ENCODE measurements at places on chromosomes 11 and 22.
A peak's percentile ranks its signal among the peaks of the same experiment; 100 is the strongest.

- no peak for DNase-seq
Observed at GRCh38 chr11:3184732-3185347, 19.7 kb upstream of the OSBPL5 start.

DNA sequence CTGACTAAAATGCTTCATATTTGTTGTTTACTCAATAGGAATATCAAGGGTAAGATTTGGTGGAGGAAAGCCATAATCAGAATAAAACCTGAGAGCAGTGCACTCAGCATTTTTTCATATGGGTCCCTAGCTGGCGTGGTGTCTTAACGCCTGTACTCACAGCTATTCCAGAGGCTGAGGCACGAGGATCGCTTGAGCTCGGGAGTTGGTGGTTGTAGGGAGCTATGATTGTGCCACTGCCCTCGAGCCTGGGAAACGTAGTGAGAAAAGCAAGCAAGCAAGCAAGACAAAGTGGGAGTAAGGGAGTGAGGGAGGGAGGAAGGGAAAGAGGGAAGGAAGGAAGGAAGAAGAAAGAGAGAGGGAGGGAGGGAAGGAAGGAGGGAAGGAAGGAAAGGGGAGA lies 242.5 kb downstream of the OR4C45 start:
- no peak for DNase-seq

DNA sequence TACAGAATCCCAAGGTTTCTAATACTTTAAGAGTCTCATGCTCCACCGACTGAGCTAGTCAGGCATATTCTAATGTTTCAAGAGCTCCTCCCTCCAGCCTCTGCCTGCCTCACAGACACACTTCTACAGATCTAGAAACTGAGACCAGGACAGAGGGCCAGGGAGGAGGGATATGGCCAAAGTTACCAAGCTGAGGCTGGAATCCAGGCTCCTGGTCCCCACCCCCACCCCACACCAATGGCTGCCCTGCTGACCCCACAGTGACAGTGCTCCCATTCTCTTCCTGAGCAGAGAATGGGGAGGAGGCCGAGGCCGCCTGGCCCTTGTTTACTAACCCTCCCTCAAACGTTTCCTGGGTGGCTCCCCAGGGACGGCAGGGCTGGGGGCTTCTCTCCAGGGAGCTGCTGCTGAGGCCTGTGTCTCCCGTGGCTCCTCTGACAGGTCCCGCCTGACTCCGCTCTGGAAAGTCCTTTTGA lies 2.2 kb downstream of the PLEKHB1 start:
- no peak for DNase-seq

- DNase-seq = no peak
Observed at GRCh38 chr22:34943830-34944229, 122.1 kb upstream of the ISX start.

DNA sequence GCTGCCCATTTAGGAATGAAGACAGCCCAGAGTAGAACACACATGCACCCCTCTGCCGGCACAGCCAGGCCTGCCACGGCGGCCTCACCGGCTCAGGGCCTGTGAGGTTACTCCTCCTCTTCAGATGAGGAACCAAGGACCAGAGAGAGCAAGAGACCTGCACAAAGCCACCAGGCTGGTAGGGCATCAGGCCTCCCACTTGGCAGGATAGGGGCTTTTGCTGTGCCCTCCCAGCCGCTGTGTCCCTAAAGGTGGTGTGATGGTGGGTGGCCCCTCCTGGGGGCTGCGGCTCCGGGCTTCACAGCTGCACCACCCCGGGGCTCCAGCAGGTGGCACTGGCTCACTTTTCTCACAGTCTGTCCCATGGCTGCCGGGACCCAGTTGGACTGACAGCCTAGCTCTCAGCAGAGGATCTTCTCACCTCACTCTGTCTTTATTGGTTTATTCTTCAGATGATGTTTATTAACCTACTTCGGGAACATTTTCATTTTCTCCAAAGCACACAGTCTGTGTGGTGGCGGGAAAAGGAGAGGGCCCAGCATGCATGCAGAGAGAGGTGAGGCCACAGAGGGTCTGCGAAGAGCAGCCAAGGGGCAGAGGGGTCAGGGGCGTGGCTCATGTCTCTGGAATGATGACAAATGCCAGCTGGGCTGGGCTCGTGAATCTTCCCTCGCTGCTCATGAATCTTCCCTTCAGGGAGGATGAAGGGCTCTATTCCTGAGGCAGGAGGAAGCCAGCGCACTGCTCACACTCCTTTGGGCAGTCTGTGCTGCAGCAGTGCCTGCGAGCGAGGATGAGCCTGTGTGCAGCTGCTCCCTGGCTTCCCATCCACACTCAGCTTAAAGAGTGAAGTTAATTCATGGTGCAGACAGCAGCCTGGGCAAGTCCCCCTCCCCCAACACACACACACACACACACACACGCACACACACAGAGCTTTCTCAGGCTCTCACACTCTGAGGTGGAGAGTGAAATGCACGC lies 101.1 kb upstream of the PITPNB start:
- peak; percentile 52 for DNase-seq

DNA sequence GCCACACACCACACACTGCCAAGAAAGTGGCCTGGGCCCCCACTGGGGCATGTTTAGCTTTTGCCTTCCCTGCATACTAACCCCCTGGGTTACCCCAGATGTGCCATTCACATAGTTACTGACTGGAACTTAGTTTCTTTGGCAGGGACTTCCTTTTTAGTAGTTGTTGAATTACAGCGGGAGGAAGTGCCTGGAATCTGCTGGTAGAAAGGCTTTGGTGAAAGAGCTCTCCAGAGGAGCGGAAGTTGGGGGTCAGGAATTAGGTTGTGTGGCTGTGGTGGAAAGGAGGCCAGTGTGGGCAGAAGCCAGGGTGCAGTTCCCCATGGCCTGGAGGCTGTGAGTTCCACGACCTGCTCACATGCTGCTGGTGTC lies 69.0 kb downstream of the MED15 start:
- no peak for DNase-seq

GRCh38 chr11:103680826-103681225 lies 355.6 kb upstream of the DDI1 start:
- DNase-seq = no peak

DNA sequence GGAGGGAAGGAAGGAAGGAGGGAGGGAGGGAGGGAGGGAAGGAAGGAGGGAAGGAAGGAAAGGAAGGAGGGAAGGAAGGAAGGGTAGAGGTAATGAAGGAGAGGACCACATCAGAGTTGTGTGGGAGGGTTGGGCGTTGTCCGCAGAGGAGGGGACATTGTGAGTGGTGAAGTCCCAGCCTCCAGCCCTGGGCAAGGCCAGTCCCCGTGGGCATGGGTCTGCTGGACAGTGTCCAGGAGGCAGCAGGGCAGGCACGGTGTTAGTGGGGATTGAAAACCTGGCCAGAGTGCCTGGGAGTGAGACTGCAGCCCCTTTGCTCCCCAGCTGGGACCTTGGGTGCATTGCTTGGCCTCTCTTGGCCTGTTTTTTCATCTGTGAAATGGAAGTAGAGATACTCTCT lies 1462.3 kb downstream of the BRD1 start:
- DNase-seq = no peak

DNA sequence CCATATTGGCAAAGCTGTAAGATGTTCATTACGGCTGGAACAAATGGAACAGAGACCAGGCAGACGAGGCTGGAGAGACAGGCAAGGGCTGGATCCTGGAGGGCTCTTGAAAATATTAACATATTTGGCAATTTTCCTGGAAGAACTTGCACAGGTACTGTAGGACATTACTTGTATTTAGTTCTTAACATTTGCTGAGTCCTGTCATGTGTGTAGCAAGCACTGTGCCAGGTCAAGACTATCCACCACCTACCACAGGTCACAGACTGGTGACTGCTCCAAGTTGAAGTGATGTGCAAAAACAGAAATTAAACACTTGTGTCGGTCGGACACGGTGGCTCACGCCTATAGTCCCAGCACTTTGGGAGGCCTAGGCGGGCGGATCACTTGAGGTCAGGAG lies 58.7 kb upstream of the TNRC6B start:
- DNase-seq = no peak

DNA sequence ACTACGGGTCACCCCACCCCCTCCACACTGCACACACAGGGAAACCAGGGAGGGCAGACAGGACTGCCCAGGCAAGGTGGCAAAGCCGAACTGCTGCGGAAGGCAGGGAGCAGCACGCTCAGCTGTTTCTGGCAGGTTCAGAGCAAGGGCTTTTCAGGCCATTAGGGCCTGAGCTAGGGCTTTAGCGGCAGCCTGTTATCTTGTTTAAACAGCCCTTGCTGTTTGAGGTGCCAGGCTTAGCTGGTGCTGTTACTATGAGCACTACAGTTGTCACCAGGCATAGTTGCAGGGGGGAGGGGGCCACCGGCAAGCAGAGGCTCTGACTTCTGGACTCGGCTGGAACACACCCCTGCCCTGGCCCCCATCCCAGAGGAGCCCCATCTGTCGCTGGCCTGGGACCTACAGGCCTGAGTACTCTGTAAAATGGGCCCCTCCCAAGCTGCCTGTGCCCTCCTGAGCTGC lies 34.9 kb downstream of the RSPH14 start:
- DNase-seq = no peak

DNA sequence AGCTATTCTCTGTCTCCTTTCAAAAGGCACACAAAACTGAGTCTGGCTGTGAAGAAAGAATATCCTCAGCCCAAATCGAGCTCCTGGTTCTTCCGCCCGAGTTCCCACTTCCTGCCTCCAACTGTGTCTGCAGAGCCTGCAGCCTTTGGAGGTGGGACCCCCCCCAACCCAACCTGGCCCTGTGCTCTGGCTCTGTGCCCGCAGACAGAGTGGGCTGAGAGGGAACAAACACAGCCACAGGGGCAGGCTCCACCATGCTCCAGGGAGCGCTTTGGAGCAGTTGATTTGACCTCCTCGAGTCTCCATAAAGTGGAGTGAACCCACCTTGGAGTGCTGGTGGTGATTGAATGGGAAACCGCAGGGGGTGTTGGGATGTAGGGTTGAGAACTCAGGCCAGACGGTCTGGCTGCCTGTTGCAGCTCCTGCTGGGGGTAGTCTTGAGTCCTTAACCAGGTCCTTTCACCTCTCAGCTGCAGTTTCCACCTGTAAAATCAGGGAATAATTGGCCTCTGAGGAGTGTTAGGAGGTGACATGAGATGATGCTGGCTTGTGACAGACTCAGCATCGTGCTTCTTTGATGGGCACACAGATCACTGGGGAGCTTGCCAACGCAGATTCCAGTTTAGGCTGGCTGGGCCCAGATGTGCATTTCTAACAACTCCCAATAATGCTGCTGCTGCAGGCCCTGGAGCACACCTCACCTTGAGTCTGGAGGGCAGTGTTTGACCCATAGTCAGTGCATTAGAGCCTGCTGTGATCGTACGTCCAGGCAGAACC lies 11.4 kb downstream of the DAGLA start:
- no peak for DNase-seq

GRCh38 chr11:115364896-115365295 lies 139.3 kb downstream of the CADM1 start:
- DNase-seq = no peak

- DNase-seq = no peak
Observed at GRCh38 chr11:9826390-9826789, 162.5 kb downstream of the SWAP70 start.

DNA sequence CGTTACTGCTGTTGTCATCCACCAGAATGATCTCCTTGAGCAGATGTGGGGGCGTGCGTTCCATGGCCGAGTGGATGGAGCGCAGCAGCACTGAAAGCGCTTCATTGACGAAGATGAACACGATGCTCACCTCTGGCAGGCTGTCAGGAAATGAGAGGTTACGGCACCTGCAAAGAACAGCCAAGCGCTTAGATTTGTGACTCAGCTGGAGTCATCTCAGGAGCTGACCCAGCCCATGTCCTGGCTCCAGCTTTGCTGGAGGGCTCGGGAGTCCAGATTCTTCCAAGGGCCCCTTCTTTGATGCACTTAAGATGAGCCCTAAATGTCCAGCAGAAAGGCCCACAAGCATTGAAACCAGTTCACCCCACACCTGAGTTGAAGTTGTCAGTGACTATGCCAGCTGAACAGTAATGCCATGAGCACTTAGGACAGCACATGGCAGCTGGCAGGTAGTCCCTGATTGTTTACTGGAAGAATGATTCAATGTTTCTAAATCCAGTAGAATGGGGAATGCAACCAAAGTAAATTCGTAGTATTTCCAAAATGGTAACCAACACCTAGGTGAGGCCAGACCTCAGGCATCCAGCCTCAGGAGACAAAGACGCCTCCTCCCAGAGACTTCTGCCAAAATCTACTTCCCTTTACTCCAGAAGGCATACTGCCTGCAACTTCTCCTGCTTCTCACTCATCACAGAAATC lies 79.7 kb upstream of the CSNK2A3 start:
- no peak for DNase-seq

GRCh38 chr11:65766535-65766934 lies 14.2 kb downstream of the AP5B1 start:
- no peak for DNase-seq

- peak; percentile 3 for DNase-seq
Observed at GRCh38 chr11:100575860-100576717, 111.0 kb upstream of the ARHGAP42 start.

DNA sequence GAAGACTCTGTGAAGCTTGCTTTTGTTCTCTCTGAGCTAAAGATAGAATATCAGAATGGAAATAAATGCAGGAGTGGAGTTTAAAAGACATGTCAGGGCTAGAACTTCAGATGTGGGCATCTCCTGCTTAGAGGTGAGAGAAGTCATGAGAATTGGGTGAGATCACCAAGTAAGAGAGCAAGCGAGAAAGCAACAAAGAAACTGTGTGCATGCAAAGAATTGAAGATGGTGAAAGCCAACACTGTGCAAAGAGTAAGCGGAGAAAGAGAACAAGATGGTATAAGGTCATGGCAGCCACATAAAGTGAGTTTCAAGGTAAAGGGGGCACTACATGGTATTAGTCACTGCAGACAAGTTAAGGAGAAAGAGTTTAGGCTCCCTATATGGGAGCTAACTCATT lies 57.3 kb upstream of the SCUBE2 start:
- DNase-seq = no peak

DNA sequence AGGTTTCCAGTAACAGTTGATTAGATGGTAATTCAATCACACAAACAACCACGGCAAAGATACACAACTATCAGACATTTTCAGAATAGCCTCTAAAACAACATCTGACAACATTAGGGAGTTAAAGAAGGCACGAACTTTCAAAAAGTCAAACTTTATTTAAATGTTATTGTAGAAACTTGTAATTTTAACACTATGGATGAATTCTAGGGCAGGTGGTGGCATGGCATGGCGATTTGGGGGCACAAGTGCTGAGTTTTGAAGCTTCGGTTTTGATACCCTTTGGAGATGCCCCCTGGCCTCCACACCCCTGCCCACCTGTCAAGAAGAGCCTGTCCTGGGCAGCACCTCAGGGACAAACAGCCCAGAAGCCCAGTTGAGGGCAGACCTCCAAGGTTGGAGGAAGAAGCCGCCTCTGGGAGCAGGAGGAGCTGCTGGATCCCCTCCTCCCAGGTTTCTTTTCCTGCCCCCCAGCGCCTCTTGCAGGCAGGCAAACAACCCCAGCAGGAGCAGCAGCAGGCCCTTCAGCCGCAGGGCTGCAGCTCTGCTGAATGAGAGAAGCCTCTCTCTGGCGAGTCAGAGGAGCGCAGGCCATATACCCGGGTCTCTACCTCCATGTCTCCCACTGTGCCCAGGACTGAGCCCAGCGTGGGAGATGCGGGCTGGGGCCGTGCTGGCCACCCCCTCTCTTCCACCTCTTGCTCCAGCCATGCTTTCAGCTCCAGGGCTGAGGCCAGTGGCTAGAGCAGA lies 102.1 kb upstream of the IGLL5 start:
- no peak for DNase-seq

- DNase-seq = no peak
Observed at GRCh38 chr22:34019190-34019845, 99.0 kb upstream of the LARGE1 start.

GRCh38 chr22:43391306-43391705 lies 20.5 kb upstream of the MPPED1 start:
- no peak for DNase-seq

GRCh38 chr11:9820260-9820659 lies 156.4 kb downstream of the SWAP70 start:
- DNase-seq = no peak

Measured in CD4-positive, alpha-beta T cell treated with Interleukin-12 subunit alpha and Interleukin-12 subunit beta, for 1 hour (primary cell).